ENCODE measurements at places on chromosomes 7 and 10. TPM values are rescaled to one million over a fixed set of nuclear protein-coding genes. Genes with fewer than 3 reads are reported as not detected.
A peak's percentile ranks its signal among the peaks of the same experiment; 100 is the strongest.

- H3K27ac ChIP-seq, result no peak overlapping the region
- DNase-seq, result no peak
- no peak overlapping the region for H3K4me3 ChIP-seq
- no peaks in the 10 kb centered on the region for H3K36me3 ChIP-seq
- no peaks in the 10 kb centered on the region for H3K27me3 ChIP-seq
- H3K4me1 ChIP-seq, result no peaks in the 10 kb centered on the region
These were observed 86.4 kb upstream of the LYZL1 start for GRCh38 chr10:29202386-29202940.

- DNase-seq, result no peak
- H3K4me1 ChIP-seq, result peaks cover 42% of the 10 kb centered on the region
These were observed 33.4 kb upstream of the SH2D4B start for GRCh38 chr10:80504158-80504811.

- no peak for DNase-seq
- H3K36me3 ChIP-seq, result no peaks in the 10 kb centered on the region
- H3K4me3 ChIP-seq, result no peak overlapping the region
- no peak overlapping the region for H3K27ac ChIP-seq
- no peaks in the 10 kb centered on the region for H3K4me1 ChIP-seq
- H3K27me3 ChIP-seq, result no peaks in the 10 kb centered on the region
These were observed 13.8 kb downstream of the TAF3 start for GRCh38 chr10:7832060-7832459.

DNA sequence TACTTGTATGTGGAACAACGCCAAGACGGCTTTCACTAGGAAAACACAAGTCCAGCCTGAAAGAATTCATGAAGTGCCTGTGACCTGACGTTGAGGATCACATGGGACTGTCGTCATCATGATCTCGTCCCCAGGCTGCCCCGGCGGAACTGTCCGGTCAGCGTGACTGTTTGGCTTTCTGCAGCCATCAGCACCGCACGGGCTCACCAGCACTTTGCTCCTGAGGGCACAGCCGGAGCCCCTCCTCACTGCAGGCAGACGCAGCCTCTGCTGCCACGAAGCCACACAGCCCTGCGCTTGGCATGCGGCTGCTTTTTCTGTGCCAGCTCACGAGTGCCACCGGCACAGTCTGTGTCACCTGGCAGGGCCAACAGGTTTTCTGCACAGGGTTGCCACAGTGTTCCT, 9.4 kb upstream of the GET4 start:
- no peaks in the 10 kb centered on the region for H3K36me3 ChIP-seq
- peak overlapping the region; percentile 53 for H3K4me3 ChIP-seq
- H3K27ac ChIP-seq, result peak overlapping the region; percentile 95
- DNase-seq, result peak; percentile 88
- peaks cover 10% of the 10 kb centered on the region for H3K4me1 ChIP-seq
- no peaks in the 10 kb centered on the region for H3K27me3 ChIP-seq

- no peak for DNase-seq
- no peak overlapping the region for H3K4me3 ChIP-seq
- no peak overlapping the region for H3K27ac ChIP-seq
- H3K36me3 ChIP-seq, result no peaks in the 10 kb centered on the region
- no peaks in the 10 kb centered on the region for H3K4me1 ChIP-seq
These were observed 230.7 kb upstream of the FZD1 start for GRCh38 chr7:91033574-91033973.

GRCh38 chr10:55837273-55837672, 523.8 kb downstream of the ZWINT start:
- no peak overlapping the region for H3K4me3 ChIP-seq
- H3K36me3 ChIP-seq, result no peaks in the 10 kb centered on the region
- no peaks in the 10 kb centered on the region for H3K4me1 ChIP-seq
- DNase-seq, result no peak
- no peaks in the 10 kb centered on the region for H3K27me3 ChIP-seq

- H3K4me3 ChIP-seq, result no peak overlapping the region
- H3K36me3 ChIP-seq, result no peaks in the 10 kb centered on the region
- no peaks in the 10 kb centered on the region for H3K4me1 ChIP-seq
- H3K27me3 ChIP-seq, result no peaks in the 10 kb centered on the region
These were observed 42.2 kb downstream of the ZNF33B start for GRCh38 chr10:42596196-42596595.

DNA sequence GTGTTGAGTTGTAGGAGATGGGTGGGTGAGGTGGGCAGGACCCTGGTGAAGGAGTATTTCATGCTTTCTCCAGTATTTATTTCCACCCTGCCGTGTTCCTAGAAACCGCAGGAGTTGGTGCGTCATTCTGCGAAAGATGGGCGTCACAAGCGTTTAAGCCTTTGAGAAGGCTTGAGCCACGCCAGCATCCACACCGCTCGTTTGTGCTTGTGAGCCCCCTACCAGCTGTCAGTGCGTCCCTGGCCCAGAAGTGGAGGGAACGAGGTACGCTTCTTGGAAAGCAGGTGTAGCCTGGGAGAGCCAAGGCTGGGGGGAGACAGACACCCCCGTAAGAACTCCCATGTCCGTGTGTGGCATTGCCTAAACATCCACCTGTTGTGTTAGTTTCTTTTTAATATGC, 5.7 kb downstream of the AGAP3 start:
- no peak for DNase-seq
- no peaks in the 10 kb centered on the region for H3K36me3 ChIP-seq
- peaks cover 11% of the 10 kb centered on the region for H3K4me1 ChIP-seq
- no peaks in the 10 kb centered on the region for H3K27me3 ChIP-seq
- no peak overlapping the region for H3K4me3 ChIP-seq

DNA sequence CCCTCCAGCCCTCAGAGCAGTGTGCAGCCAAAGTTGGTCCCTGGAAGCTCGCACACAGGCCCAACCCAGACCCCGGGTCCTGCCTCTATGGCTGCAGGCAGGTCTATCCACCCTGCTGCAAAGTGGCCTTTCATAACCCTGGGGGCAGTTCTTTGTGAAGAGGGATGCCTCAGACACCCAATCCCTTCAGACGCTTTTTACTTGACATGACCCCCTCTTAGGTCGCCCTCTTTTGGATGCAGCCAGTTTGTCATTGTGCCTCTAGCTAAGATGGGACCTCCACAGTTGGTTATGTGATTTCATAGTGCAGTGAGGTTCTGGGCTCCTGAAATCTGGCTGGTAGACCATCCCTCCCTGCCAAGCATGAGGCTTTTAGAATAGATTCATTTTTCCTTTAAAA, 27.3 kb downstream of the SMKR1 start:
- H3K36me3 ChIP-seq, result no peaks in the 10 kb centered on the region
- no peak for DNase-seq
- H3K27me3 ChIP-seq, result no peaks in the 10 kb centered on the region
- H3K4me3 ChIP-seq, result no peak overlapping the region
- no peaks in the 10 kb centered on the region for H3K4me1 ChIP-seq

DNA sequence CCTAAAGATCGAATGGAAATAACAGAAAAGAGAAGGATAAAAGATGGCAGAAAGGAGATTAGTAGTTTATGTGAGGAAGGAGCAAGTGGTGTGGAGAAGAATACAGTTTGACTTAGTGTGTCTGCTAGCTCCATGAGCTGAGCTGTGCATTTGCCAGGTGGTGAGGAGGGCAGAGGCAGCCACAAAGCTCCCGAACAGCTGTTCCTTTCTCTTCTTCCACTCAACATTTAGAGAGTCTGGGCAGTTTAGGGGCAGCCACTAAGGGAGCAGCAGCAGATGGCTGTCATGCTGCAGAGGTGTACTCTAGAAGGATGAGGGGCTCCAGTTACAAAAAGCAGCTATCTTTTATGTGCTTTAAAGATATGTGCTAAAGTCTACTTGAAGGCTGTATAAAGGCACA, 674.4 kb downstream of the GRM8 start:
- no peak for DNase-seq
- H3K4me1 ChIP-seq, result no peaks in the 10 kb centered on the region
- H3K4me3 ChIP-seq, result no peak overlapping the region
- H3K27ac ChIP-seq, result no peak overlapping the region

The CDNF gene
- total RNA-seq, result 5.1 TPM

The HKDC1 gene
- total RNA-seq, result 2.0 TPM

Data from breast epithelium (tissue), 4 donors.